MCF 10A (cell line): ENCODE measurements at places on chromosomes 16 and 17. TPM values are rescaled to one million over a fixed set of nuclear protein-coding genes. Genes with fewer than 3 reads are reported as not detected.

GRCh38 chr16:35255816-35256215 lies 1796.4 kb downstream of the TP53TG3F start:
- H3K4me1 ChIP-seq: no peaks in the 10 kb centered on the region
- H3K27me3 ChIP-seq: no peaks in the 10 kb centered on the region
- no peaks in the 10 kb centered on the region for H3K36me3 ChIP-seq
- H3K4me3 ChIP-seq: no peak overlapping the region
- no peak for DNase-seq

The SLC46A1 gene
- 18.4 and 20.1 TPM in 2 replicates for total RNA-seq

The RNF40 gene
- total RNA-seq: 78.0 and 85.0 TPM in 2 replicates

DNA sequence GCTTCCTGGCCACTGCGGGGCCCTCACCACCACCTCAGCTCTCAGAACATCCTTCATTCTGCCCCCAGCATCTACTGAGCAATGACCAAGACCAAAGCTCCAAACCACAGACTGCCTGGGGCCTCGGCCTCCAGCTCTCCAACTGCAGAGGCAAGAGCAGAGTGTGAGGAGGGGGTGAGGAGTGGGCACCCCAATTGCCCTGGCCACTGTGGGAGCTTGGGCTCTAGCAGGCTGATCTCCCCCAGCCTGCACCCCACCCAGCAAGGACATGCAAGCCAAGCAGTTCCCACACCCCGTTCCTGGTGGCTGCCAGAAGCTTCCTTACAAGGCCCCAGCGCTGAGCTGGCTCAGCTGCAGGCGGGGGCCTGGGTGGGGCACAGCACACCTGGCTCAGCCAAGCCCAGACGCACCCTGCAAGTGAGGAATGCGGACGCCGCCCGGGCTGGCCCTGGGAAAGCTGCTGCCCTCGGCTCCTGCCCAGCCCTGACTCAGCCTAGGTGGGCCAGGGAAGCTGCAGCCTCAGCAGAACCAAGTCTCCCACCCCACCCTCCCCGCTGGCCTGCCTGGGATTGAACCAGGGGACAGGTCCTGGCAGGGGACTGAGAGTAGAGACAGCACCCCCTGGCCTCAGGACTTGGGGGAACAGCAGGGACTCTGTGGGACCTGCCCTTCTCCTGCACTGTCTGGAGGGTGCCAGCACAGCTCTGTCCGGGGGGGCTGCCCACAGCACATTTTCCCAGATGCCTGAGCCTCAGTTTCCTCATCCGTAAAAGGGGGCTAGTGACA lies 29.7 kb upstream of the KRT17 start:
- H3K27ac ChIP-seq: no peak overlapping the region
- H3K36me3 ChIP-seq: peaks cover 6% of the 10 kb centered on the region
- peak overlapping the region; percentile 69 for H3K4me3 ChIP-seq
- peak; percentile 97 for DNase-seq
- no peaks in the 10 kb centered on the region for H3K27me3 ChIP-seq

The PRPF8 gene
- 239 and 261 TPM in 2 replicates for total RNA-seq

DNA sequence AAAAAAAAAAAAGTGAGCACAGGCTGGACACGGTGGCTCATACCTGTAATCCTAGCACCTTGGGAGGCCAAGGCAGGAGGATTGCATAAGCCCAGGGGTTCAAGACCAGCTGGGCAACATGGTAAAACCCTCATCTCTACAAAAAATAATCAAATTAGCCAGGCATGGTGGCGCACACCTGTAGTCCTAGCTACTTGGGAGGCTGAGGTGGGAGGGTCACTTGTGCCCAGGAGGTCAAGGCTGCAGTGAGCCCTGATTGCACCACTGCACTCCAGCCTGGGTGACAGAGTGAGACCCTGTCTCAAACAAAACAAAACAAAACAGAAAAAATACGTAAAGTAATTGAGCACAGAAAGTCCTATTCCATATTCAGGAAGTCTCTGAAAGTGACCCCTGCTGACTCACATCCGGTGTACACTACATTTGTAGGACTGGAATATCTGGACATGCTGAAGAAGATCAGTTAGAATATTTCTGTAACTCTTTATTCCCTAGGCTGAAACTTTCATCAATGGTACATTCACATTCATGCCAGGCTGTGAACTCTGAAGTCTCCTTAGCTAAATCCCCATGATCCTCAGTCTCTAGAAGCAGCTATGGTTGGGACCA lies 66.0 kb upstream of the HAS3 start:
- no peaks in the 10 kb centered on the region for H3K27me3 ChIP-seq
- DNase-seq: peak; percentile 39
- H3K4me3 ChIP-seq: no peak overlapping the region
- H3K27ac ChIP-seq: no peak overlapping the region
- H3K36me3 ChIP-seq: peaks cover 26% of the 10 kb centered on the region

GRCh38 chr17:4557626-4558346 lies 2.6 kb downstream of the GGT6 start:
- H3K27ac ChIP-seq: no peak overlapping the region
- DNase-seq: no peak
- peaks cover 25% of the 10 kb centered on the region for H3K36me3 ChIP-seq
- H3K4me3 ChIP-seq: no peak overlapping the region

The RUNDC3A gene
- total RNA-seq: 0.28 and 1.0 TPM in 2 replicates

The AANAT gene
- total RNA-seq: not detected in 2 replicates
